ENCODE measurements at places on chromosomes 1 and 21.
A peak's percentile ranks its signal among the peaks of the same experiment; 100 is the strongest.

DNA sequence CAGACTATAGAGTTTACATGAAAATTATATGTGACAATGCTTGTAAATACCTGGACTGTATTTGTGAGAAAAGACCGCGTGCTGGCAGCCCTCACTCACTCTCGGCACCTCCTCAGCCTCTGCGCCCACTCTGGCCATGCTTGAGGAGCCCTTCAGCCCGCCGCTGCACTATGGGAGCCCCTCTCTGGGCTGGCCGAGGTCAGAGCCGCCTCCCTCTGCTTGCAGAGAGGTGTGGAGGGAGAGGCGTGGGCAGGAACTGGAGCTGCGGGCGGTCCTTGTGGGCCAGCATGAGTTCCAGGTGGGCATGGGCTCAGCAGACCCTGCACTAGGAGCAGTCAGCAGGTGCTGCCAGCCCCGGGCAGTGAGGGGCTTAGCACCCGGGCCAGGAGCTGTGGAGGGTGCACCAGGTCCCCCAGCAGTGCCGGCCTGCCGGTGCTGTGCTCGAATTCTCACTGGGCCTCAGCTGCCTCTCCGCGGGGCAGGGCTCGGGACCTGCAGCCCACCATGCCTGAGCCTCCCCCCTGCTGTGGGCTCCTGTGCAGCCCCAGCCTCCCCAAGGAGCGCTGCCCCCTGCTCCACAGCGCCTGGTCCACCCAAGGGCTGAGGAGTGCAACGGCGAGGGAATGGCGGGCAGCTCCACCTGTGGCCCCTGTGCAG lies 482.5 kb downstream of the AGBL4 start:
- DNase-seq: no peak

GRCh38 chr1:54826226-54826816 lies 25.2 kb upstream of the TTC22 start:
- no peak for DNase-seq

DNA sequence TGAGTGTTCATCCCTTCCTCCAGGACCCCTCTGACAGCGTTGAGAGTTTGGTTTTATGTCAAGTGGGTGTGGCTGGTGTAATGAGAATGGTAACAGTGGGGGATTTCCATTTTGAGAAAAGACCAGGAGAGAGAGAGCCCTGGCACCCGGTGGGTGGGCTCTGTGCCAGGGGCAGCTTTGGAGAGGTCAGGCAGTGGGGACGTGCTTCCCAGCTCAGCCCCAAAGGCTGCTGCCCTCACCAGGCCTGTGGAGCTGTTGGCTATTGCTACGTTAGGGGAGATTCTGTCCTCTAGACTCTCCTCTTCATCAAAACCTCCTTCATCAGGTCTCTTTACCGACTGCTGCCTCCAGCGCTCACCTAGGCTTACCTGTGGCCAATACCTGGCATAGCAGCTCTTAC lies 176.3 kb downstream of the PTPRU start:
- no peak for DNase-seq

GRCh38 chr1:235826102-235826854 lies 40.4 kb downstream of the LYST start:
- DNase-seq: no peak

GRCh38 chr1:156451505-156452160 lies 48.9 kb downstream of the MEF2D start:
- DNase-seq: no peak

DNA sequence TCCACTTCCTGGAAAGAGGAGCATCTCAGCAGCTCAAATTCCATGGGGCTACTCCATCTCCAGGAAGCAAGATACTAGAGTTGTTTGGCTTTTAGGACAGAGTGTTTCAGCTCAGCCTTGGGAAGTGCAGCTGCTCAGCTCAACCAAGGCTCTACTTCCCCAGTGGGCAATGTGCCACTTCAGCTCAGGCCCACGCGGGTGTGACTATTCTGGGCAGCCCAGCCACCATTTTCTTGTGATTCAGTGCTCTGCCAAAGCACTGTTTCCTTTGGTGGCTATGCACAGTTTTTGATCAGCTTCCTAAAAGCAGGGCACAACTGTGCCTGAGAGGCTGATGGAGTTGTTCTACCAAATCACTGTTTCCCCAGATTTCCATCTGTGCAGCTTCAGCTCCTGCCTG lies 1104.9 kb upstream of the TMPRSS15 start:
- DNase-seq: no peak

GRCh38 chr21:32386195-32386870 lies 6.5 kb downstream of the URB1 start:
- no peak for DNase-seq

DNA sequence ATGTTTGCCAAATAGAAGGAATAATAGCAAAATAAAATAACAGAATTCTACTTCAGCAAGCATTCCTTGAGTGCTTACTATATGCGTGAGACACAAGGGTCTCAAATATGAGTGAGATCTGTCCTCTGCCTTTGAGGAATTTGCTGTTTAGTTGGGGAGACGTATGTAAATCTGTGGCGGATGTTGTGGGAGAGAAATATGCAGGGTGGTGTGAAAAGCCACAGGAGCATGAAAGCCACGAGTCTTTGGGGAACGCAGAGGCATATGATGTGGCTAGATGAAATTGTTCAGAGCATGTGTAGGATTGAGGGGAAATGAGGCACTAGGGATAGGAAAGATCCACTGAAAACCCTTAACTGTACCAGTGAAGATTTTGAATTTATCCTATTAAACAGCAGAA lies 244.4 kb downstream of the PBX1 start:
- no peak for DNase-seq

DNA sequence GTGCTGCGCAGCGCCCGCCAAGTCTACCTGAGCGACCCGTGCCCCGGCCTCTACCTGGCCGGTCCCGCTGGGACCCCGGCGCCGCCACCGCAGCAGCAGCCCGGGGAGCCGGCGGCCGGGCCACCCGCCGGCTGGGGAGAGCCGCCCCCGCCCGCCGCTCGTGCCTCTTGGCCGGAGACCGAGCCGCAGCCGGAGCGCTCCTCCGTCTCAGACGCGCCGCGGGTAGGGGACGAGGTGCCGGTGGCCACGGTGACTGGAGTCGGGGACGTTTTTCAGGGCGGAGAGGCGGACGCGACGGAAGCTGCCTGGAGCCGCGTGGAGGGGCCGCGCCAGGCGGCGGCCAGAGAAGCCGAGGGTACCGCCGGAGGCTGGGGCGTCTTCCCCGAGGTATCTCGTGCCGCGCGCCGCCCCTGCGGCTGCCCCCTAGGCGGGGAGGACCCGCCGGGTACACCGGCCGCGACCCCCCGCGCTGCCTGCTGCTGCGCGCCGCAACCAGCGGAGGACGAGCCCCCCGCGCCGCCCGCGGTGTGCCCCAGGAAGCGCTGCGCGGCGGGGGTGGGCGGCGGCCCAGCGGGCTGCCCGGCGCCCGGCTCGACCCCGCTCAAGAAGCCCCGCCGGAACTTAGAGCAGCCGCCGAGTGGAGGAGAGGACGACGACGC lies 646 bp downstream of the IER5 start:
- no peak for DNase-seq

GRCh38 chr1:45914836-45915235 lies 111.4 kb downstream of the MAST2 start:
- DNase-seq: no peak

- peak; percentile 44 for DNase-seq
These were observed at the start of gene GALNT2 for GRCh38 chr1:230066466-230067404. Gene GALNT2, plus strand, starts transcription at chr1:230067238. Its CDS starts 43 bp downstream, at chr1:230067281.

- no peak for DNase-seq
These were observed 61.8 kb upstream of the DISP3 start for GRCh38 chr1:11417162-11417561.

DNA sequence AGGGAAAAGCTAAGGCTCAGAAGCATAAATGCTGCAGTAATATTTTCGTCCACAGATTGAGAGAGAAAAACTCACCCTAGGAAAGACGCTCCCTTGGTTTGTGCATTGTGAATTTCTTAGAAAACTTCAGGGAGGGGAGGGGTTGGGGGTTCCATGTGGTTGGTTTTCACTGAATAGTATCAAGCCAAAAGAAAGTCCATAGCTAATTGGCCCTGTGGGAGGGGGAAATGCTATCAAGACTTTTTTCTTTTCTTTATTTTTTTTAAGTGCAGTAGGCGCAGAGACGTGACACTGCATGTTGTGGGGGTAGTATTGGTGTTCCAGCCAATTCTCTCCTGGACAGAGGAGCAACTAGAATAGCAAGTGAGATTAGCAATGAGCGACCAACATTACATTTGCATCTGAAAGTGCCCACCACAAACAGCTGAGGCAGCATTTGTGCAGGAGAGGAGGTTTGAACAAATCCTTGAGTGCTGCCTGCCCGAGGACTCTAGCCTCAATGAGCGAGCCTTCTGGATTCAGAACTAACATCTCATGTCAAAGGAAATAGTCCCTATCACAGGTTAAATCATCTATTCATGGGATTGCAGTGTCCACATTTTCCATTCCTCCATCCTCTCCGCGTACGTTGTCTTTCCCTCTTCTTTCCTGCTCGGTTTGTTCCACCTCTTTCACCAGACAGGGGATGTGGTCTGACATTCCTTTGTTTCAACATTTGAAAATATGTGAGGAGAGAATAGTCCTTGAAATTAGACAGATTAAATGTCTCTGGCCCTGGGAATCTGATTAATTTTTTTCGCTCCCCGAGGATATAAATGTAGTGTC lies 118.0 kb upstream of the MARK1 start:
- no peak for DNase-seq

- DNase-seq: no peak
These were observed 45.3 kb downstream of the HENMT1 start for GRCh38 chr1:108615544-108615943.

- DNase-seq: no peak
These were observed 48.2 kb upstream of the VANGL1 start for GRCh38 chr1:115593365-115594259.

GRCh38 chr1:41698916-41699860 lies 214.7 kb upstream of the EDN2 start:
- no peak for DNase-seq
